ENCODE measurements at places on chromosomes 11 and 22. TPM values are rescaled to one million over a fixed set of nuclear protein-coding genes. Genes with fewer than 3 reads are reported as not detected.

The CEND1 gene
- 0.14 TPM for total RNA-seq

GRCh38 chr11:102399189-102399588, 52.2 kb downstream of the BIRC2 start:
- no peak for DNase-seq

GRCh38 chr11:699116-699508, 3.5 kb downstream of the TMEM80 start:
- DNase-seq, result no peak

GRCh38 chr11:27353593-27354358, 9.2 kb downstream of the CCDC34 start:
- DNase-seq, result no peak

- no peak for DNase-seq
Measured at GRCh38 chr11:13929395-13929891, 33.1 kb upstream of the SPON1 start.
